ENCODE measurements at places on chromosomes 7 and 10.

DNA sequence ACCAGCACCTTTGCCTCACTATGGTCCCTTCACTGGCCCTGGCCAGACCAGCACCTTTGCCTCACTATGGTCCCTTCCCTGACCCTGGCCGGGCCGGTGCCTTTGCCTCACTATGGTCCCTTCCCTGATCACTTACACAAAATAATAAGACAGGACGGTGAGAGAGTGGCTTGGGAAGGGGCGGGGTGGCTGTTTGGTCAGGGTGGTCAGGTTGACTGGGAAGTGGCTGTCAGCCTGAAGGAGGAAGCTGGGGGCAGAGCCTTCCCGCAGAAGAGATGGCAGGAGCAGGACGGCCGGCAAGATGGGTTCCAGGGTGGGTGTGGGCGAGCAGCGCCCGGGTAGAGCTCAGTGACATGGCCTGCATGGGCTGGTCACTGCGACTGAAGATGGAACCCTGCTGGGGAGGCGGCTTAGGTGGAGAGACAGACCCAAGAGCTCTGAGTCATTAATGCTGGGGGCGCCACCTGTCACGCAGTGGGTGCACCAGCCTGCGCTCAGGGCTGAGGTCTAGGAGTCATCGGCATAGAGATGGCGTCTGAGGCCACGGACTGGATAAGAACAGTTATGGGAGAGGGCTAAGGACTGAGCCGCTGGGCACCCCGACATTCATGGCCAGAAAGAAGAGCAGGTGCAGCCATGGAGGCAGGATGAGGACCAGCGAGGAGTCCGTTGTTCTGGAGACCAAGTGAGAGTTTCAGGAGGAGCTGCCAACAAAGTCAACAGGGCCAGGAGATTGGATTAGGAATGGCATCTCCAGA lies 91.8 kb downstream of the CHST15 start:
- no peak for DNase-seq

GRCh38 chr7:120654241-120654640 lies 203.7 kb downstream of the TSPAN12 start:
- DNase-seq = no peak

- DNase-seq = no peak
These were observed 19.1 kb downstream of the LMTK2 start for GRCh38 chr7:98125759-98126158.

- no peak for DNase-seq
These were observed 338.0 kb upstream of the KIAA1217 start for GRCh38 chr10:23870651-23871610.

DNA sequence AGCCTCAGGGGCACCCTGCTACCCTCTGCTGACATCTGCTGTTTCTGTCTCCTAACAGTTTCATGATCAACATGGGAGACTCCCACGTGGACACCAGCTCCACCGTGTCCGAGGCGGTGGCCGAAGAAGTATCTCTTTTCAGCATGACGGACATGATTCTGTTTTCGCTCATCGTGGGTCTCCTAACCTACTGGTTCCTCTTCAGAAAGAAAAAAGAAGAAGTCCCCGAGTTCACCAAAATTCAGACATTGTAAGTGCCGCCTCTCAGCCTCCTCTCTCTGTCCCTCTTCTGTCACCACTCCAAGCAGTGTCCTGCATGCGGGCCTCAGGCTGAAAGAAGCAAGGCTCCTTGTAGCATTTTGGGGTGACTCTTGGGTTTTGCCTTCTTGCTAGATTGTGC lies 39.0 kb downstream of the POR start:
- DNase-seq = no peak

- no peak for DNase-seq
These were observed 97.4 kb downstream of the ELFN1 start for GRCh38 chr7:1767524-1767923.

GRCh38 chr7:39676346-39676745 lies 53.0 kb downstream of the RALA start:
- DNase-seq = no peak

DNA sequence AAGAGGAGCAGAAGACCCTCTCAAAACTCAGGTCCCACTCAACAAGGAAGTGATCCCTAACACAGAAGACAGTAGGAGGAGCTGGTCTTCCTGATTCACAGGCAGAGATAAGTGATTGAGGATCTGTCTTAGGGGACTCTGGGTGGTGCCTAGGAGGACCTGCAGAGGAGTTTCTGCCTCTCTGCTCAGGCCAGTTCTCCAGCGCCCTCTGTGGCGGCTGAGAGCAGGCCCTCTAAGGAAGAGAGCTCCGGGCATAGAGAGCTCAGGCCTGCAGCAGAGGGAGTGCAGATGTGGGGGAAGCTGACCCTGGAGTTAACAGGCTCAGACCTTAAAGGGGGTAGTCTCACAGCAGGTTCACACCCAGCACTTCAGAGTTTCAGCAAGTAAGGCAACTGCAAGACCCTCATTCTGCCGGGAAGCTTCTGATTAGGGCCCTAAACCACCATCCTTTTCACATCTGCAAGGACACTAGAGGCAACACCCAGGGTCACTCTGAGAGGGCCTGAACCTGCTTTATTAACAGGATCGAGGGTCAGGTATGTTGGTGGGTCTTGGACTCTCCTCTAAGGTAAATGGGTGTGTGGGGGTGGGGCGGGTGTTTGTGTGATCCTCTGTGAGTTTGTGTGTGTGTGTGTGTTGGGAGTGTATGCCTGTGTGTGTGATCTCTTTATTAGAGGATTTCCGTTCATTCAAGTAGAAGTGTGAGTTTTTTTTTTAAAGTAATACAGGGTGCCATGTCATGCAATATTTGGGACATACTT lies 57.6 kb upstream of the TARP start:
- no peak for DNase-seq

GRCh38 chr10:103550229-103550628 lies 56.7 kb downstream of the NEURL1 start:
- DNase-seq = no peak

GRCh38 chr7:28355635-28356319 lies 56.5 kb upstream of the CREB5 start:
- no peak for DNase-seq

- no peak for DNase-seq
These were observed 23.1 kb upstream of the ZC3HAV1L start for GRCh38 chr7:139058943-139059342.

DNA sequence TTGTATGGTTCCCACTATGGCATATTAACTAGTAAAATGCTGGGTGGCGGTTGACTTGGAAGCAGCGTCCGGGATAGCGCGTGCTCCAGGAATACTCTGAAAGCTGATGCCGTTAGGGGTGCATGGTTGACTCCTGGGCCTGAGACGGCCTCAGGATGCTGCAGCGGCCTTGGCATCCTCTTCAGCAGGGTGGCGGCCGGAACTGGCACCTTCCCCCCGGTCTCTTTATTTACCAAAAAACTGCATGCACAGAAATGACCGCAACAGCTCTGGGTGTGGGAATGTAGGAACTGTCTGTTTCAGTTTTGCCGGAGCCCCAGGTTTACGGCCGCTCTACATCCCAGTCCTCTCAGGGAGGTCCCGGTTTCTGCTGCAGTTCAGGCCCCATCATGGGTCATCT lies 28.8 kb downstream of the PFKP start:
- no peak for DNase-seq

GRCh38 chr10:119135513-119135881 lies 30.0 kb downstream of the SFXN4 start:
- no peak for DNase-seq

GRCh38 chr7:76220185-76221057 lies 18.7 kb downstream of the SRRM3 start:
- no peak for DNase-seq

DNA sequence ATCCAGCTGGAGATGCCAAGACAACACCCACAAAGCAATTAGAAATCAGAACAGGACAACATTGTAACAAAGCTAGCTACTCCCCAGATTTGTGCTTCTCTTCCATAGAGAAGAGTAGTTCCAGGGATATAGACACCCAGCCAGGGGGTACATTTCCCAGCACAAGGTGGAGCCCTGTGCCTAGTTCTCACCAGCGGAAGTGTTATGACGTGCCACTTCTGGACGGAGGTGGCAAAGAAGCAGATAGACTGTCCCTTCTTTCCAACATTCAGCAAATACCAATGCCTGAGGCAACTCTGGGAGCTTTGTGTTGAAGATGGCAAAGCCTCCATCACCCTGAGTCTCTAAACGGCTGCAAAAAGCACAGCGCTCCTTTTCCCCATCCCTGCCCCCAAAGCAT lies 23.4 kb upstream of the GSAP start:
- no peak for DNase-seq

GRCh38 chr7:85237721-85238120 lies 50.9 kb upstream of the SEMA3D start:
- DNase-seq = no peak

GRCh38 chr10:22816298-22816653 lies 101.9 kb upstream of the PIP4K2A start:
- no peak for DNase-seq

DNA sequence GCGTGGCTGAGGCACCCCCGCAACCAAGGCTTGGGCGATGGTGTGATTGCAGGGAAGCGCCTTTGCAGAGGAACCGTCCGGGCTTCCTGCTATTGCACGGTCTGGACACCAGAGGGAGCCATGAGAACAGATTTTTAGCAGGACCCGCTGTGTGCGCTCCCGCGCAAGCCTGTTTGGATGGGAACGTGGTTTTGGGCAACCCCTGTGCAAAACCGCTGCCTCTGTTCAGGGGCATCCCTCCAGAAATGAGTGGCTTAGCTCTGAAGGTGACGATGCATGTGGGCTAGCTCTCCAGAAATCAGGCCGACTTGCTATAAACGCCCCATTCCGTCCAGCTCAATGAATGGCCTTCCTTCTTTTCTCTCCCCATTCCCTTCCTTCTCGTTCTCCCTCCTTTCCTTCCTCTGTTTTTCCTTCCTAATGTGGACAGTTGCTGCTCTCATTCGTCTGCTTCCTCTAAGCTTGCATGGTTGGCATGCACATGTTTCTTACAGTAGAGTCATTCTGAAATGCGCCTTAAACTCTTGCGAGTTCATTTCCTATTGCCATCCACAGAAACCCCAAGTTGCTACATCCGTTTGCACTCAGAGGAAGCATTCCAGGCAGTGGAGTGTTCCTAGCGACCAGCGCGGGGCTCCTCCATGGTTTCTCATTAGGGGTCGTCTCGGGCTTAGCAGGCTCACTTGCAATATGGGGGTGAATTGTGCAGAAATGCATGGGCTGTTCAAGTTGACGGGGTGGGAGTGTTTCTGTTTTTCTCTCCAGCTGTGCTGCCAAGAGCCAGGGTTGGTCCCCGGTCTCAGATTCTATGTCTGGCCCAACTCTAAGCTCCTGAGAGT lies 302.5 kb upstream of the GALNT17 start:
- peak; percentile 57 for DNase-seq

DNA sequence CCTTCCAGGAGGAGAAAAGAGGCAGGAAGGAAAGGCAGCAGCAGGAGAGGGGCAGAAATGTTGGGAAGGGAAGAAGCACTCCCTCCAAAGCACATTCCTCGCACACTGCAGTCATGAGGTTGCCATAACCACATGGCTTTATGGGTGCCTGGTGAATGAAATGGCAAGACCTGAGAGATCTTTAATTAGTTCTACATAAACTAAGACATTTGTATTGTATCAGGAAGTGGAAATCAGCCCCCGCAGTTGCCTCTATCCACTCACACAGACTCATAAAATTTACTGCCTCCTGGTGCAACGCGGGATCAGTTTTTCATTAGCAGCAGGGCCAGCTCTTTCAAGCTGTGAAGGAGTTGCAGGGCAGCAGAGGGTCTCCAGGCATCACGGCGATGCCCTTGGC lies 106.4 kb downstream of the COL13A1 start:
- no peak for DNase-seq

DNA sequence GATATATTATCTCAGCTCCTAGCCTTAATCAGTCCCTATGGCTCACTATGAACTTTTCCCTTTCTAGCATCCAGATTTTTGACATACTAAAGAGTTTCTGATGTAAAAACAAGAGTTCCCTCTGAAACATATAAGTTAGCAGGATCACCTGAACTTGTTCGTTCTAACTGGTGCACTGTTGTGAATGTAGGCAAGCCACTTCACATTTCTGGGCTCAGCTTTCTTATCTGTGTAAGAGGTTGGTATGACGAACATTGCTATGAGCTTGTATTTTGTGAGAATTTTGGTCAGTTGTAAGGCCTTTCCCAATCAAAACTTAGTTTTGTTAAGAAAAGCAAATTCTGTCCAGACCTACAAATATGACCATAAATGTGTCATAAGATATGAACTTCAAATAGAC lies 46.1 kb downstream of the MAGI2 start:
- no peak for DNase-seq

DNA sequence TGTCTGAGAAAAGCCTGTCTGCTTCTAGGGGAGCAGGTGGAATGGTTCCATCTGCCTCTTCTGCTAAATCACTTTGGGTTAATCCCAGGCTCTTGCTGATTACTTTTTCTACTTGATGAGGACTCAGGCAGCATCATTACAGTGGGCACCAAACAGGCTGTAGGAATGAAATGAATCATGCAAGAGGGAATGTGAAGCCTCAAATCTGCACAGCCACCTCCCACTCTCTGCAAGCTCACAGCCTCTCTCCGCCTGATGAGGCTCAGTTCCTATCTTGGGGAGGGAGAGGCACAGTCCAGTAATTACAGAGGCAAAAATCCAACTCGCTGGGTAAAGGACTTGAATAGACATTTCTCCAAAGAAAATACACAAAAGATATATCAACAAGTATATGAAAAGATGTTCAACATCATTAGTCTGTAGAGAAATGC lies 34.0 kb downstream of the HSPA12A start:
- DNase-seq = peak; percentile 14

DNA sequence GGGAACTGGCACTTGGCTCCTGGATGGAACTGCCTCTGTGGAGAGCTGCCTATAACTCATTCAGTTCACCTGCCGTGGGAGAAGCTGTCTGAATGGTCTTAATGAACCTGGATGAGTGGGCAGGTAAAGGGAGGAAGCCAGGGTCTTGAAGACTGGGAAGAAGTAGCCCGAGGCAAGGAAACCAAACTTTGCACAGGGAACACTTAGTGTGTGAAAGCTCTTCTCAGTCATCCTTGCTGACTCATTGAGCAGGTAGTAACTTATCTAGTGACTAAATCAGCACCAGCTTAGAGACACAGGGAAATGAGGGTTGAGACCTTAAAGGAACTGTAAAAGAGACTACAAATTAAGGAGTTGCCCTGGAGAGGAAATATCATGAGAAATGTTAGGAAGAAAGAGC lies 9.9 kb downstream of the LRRC4 start:
- DNase-seq = no peak

DNA sequence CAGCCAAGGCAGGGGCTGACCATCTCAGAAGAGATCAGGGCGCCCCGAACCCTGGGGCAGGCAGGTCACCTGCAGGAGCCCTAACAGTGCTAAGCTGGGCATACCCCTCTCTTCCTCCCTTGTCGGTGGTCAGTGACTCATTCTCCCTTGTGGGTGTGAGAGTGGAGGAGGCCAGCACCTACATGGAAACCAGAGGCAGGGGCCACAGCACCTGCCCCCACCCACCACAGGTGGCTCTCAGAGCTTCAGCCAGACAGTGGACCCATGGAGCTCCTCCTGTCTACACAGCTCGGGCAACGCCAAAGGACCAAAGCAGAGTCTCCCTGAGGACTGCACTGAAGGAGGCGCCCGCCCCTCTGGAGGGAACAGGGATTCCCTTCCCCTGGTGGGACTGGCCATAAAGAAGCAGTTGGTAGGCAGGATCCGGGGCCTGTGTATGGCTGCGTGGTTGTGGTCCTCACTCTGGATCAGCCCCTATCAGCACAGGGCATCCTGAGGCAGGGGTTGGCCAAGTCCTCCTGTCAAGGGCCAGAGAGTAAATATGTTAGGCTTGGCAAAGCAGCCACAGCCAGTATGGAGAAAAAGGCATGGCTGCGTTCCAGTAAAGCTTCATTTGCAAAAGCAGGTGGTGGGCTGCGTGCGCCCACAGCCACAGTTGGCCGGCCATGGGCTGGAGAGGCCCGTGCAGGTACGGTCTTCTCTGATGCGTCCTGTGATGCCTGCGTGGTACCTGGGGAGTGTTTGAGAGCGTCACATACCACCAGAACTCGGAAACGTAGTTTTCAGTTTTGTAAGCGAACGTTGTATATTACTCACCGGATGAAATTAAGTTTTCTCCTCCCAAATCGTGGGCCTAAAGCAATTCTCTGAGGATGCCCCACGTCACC lies 198.2 kb downstream of the EBF3 start:
- DNase-seq = no peak
